ENCODE measurements at places on chromosomes 4 and X. TPM values are rescaled to one million over a fixed set of nuclear protein-coding genes. Genes with fewer than 3 reads are reported as not detected.

ANKRD37 gene
- total RNA-seq = 5.9 TPM

FAT4 gene
- total RNA-seq = 7.5 TPM

FRMD7 gene
- total RNA-seq = not detected

CRMP1 gene
- total RNA-seq = 16.0 TPM

ABLIM2 gene
- total RNA-seq = not detected

SLC16A2 gene
- 11.8 TPM for total RNA-seq

PAGE5 gene
- not detected for total RNA-seq

BRS3 gene
- not detected for total RNA-seq

HTR2C gene
- total RNA-seq = not detected

JAKMIP1 gene
- not detected for total RNA-seq

FGA gene
- total RNA-seq = not detected

MFAP3L gene
- total RNA-seq = 2.5 TPM

DRP2 gene
- 1.3 TPM for total RNA-seq

FRG2 gene
- not detected for total RNA-seq

BMP3 gene
- total RNA-seq = 0.08 TPM

STS gene
- total RNA-seq = 1.7 TPM

HTN1 gene
- not detected for total RNA-seq

ATP7A gene
- 7.6 TPM for total RNA-seq

LRPAP1 gene
- 196 TPM for total RNA-seq

DACH2 gene
- total RNA-seq = 0.16 TPM

VEGFC gene
- 63.4 TPM for total RNA-seq

GNPDA2 gene
- 20.8 TPM for total RNA-seq

AWAT2 gene
- total RNA-seq = not detected

RADX gene
- total RNA-seq = 2.7 TPM

PARM1 gene
- 0.65 TPM for total RNA-seq

STK32B gene
- 0.52 TPM for total RNA-seq

TRIM75 gene
- not detected for total RNA-seq

GAGE12F gene
- total RNA-seq = not detected

ZNF630 gene
- 0.78 TPM for total RNA-seq

AMER1 gene
- 1.8 TPM for total RNA-seq

MAP3K15 gene
- total RNA-seq = 0.13 TPM

All from epithelial cell of alveolus of lung (primary cell).